Activated CD8-positive, alpha-beta memory T cell treated with anti-CD3 and anti-CD28 coated beads, Interleukin-2, amount 10 ng/mL, durations not matched to agents 7 days and 5 days (primary cell): ENCODE measurements at places on chromosomes 7 and 10.

DNA sequence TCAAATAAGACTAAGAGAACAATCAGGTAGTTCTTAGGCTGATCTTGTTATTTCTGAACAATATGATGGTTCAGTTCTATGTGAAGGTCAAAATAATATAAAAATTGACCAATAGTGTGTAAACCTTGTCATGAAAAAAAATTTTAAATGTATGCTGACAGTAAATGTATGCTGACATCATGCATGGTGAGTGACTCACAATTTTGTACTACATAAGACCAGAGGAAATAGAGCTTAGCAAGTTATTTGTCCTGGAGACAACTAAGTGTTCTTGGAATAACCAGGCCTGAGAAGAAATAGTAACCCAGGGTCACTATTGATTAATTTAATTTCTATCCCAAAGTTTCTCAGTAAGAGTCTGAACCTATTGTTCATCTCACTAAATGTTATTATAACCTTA lies 182.2 kb upstream of the PCDH15 start:
- no peak for DNase-seq

GRCh38 chr10:29736366-29737073 lies 101.7 kb upstream of the SVIL start:
- no peak for DNase-seq

DNA sequence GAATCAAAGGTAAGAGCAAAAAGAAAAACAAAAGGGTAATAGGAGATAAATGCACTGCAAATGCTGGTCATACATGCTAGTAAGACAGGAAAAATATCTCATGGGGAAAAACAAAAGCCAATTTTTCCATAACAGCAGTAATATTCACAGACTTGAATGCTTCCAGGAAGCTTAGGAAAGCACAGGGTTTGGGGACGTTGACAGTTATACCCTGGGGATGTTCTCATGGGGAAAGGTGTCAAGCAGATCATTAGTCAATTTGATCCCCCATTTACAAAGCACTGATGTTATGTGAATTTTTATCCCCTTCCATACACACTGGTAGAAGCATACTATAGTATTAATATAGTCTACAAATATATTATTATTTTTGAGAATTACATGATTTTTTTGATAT lies 232.7 kb downstream of the SORCS1 start:
- DNase-seq: no peak

- no peak for DNase-seq
Observed at GRCh38 chr10:70269741-70270140, 14.1 kb downstream of the NPFFR1 start.

DNA sequence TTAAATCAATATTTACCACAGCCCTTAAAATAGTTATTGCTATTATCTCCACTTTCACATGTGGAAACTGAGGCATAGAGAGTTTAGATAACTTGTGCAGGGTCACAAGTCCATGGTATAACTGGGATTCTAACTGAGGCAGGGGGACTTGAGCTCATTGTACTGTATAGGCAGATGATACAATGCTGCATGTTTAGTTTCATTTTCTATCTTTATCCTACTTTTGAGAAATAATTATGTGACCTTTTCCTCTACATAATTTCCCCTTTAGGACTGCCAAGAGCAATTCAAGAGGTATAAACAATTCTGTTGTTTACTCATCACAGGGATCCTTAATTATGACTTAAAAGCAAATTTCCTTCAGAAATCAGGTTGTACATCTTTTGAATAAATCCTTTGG lies 193.1 kb downstream of the SUGCT start:
- DNase-seq: no peak

GRCh38 chr7:140541176-140541512 lies 61.8 kb upstream of the MKRN1 start:
- no peak for DNase-seq

- DNase-seq: no peak
Observed at GRCh38 chr10:127881262-127881661, 11.5 kb downstream of the CLRN3 start.

DNA sequence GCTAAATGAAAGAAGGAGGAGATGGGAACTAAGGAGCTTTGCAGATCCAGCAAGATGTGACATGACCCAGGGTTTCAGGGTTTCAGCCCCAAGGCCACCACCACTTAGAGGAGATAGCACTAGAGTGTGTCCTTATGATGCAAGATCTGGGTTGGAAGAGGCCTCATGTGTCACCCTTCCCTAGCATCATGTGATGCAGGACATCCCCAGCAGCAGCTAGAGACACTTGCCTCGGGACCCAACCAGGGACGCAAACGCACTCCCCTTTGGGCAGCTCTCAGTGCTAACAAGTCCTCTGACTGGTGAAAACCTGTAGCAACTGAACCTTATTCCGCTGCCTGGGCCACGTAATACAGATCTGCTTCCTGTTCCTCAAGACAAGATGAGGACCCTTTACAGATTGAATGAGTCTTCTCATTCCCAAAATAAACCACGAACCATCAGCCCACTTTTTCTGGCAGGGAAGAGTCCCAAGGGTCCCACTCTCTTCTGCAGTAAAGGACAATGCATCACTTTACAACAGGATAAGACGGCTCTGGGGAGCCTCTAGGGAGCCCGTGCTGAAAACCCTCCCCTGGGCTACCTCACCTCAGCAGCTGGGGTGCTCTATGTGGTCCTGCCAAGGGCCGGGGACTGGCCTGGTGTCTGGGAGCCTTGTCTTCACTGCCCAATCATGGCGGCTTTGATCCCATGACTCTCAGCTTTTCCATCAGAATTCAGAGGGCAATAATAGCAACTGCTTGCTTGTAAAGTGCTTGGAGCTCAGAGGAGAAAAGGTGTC lies 44.8 kb upstream of the GDF10 start:
- peak; percentile 31 for DNase-seq

DNA sequence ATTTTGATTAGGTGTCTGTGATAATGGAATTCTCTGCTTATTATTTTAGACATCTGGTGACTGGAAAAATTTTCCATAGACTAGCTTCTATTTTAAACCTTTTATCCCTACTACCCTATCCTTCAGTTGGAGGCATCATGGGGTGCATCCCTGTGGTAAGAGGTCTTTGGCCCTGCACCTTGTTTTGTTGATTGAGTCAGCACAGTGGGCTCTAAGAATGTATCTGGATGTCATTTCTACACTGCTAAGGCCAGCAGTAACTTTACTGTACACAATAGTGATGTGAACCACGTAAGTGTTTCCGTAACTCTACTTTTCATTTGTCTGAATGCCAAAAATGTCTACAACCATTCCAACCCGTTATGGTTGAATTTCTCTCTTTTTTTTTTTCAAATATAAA lies 75.6 kb downstream of the ADAM22 start:
- DNase-seq: no peak

DNA sequence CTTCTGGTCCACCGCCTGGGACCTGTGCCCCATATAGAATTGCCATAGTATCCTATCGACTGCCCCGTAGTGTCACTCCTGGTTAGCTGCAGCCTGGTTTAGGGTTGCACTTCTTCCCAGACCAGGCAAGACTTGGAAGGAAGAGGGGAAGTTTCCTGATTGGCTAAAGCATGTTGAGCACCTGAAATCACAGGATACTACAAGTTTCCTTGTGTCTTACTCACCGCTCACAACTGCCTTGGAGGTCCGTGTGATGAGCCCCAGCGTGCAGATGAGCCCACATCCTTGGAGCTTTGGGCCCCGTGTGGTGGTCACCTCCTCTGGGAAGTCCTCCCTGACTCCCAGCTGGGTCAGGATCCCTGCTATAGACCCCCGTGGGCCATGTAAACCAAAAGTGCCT lies 73.9 kb upstream of the GTF2I start:
- DNase-seq: no peak

- no peak for DNase-seq
Observed at GRCh38 chr10:58258977-58259692, 8.6 kb downstream of the IPMK start.

DNA sequence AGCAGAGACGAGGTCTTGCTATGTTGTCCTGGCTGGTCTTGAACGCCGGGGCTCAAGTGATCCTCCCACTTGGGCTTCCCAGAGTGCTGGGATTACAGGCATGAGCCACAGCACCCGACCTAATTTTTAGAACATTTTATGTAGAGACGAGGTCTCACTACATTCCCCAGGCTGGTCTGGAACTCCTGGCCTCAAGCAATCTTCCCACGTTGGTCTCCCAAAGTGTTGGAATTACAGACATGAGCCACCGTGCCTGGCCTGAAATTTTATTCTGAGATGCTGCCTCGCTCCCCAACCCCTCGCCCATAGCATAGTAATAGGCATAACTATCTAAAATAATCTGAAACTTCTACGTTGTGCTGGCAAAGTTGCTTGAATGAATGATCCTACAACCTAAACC lies 21.9 kb downstream of the SFXN4 start:
- DNase-seq: no peak

GRCh38 chr7:52992479-52993162 lies 42.8 kb upstream of the POM121L12 start:
- no peak for DNase-seq

GRCh38 chr10:15704581-15704968 lies 15.1 kb downstream of the ITGA8 start:
- DNase-seq: no peak

DNA sequence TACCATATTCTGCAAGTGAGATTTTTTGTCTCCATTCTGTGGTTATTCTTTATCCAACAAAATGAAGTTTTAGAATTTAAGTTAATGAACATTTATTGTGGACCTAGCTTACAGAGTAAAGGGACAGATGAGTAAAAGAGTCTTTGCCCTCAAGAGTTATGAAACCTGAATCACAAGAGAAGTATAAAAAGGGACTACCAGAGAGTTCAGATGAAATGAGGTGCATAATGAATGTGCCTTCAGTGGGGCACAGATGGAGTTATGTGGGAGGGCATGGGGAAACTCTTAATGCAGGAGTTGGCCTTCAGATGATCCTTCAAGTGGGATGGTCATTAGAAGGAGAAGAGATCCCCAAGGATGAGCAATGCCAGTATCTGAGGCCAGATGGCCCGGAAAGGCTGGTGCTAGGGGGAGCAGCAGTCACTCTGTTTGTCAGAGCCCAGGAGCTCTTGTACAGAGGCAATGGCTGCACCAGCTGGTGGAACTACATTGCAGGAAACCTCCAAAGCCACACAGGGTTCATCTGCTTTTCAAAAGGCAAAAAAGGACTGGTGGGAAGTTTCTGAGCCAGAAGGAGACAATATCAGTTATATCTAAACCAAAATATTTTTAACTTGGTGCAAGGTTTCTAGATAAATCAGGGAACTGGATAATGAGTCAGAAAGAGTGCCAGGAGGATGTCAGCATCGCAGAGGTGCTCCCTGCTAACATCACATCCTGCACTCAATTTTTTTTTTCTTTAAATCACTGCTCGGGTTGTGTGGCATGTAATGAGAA lies 162.0 kb downstream of the KLF6 start:
- DNase-seq: peak; percentile 49

DNA sequence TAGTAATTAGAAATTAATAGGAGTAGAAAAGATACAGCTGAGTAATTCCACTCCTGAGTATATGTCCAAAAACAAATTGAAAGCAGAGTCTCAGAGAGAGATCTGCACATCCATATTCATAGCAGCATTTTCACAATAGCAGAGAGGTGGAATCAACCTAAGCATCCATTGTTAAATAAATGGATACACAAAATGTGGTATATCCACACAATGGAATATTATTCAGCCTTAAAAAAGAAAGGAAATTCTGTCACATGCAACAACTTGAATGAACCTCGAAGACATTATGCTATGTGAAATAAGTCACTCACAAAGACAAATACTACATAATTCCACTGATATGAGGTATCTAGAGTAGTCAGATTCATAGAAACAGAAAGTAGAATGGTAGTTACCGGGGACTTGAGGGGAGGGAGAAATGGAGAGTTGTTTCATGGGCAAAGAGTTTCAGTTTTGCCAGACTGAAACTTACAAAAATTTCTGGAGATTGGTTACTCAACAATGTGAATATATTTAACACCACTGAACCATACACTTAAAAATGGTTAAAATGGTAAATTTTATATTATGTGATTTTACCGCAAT lies 18.4 kb downstream of the VTI1A start:
- DNase-seq: no peak

GRCh38 chr10:114652402-114653368 lies 5.4 kb downstream of the ABLIM1 start:
- DNase-seq: no peak

GRCh38 chr10:113447278-113447677 lies 105.6 kb upstream of the HABP2 start:
- DNase-seq: no peak

DNA sequence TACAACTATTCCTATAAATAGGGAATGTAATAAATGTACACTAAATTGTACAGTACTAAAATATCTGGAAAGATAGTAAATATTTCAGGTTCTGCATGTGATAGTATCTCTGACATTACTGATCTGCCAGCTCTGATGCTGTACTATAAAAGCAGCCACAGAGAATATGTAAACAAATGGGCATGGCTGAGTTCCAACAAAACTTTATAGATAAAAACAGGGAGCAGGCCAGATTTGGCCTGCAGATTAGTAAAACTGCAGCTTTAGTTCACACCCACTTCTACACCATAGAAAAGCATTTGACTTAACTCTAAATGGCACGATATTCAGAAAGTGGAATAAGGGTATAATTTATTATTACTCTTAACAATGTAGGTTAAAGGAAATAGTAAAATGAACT lies 18.8 kb upstream of the TLL2 start:
- no peak for DNase-seq

DNA sequence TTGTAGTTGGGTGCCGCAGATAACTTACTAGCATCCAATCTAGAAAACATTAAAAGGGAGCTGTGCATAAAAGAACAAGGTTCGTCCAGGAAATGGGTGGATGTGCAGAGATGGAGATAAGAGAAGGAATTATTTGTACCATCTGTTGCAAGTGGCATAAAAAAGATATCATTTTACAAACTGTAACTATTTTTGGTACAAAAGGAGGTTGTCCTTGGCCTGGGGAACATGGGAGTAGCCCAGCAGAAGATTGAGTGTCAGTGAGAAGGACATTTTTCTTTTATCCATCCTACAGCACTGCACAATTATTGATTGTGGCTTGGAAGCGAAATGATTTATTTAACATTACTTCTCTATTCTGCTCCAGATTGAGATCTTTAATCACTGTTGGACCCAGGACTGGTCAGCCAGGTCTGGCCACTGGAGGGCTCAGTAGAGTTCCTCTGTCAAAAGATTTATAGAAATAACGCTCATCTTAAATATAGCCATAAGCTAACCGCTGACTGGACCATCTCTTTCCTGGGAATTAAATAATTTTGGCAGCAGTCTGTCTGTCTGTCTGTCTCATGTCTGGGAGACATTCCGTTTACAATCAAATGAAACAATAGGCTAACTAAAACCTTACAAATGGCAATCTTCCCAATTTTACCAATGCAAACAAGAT lies 254.1 kb downstream of the KIAA1217 start:
- no peak for DNase-seq

- DNase-seq: no peak
Observed at GRCh38 chr7:86932038-86932512, 127.4 kb downstream of the ELAPOR2 start.

DNA sequence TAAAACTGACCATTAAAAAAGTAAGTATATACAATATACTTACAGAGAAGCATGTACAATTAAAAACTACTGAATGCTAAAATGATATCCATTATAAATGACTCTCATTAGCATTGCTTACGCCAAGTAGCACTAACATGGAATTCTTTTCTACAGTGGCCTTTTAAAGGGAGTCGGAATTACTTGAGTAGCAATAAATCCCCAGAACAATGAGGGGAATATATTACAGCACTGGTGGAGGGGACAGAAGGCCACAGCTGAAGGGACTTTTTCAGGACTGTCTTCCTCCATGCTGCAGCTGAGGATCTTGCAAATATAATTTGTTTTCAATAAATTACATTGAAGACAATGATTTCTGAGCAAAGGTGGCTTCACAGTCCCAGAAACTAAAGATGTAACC lies 97.0 kb downstream of the ALOX5 start:
- no peak for DNase-seq
